ENCODE measurements at places on chromosomes 7 and 10.

DNA sequence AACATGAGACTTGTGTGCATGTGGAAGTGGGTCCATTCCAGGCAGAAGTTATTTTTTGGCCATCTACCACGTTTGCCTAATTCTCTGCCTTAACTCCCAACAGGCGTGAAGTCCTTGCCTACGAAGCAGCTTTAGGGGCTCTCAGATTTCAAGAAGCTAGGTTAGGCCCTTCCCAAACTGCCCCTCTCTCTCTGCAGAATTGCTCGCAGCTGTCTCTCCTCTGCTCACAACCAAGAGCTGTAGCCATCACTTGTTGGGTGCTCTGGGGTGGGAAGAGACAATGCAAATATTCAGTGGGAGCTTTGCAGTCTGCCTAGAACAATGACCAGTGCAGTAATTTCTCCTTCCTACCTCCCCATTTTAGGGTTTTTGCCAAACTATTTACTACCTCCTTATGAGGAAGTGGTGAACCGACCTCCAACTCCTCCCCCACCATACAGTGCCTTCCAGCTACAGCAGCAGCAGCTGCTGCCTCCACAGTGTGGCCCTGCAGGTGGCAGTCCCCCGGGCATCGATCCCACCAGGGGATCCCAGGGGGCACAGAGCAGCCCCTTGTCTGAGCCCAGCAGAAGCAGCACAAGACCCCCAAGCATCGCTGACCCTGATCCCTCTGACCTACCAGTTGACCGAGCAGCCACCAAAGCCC lies 24.9 kb downstream of the CYP17A1 start:
- no peak overlapping the region for H3K4me3 ChIP-seq
- H3K27me3 ChIP-seq, result no peaks in the 10 kb centered on the region
- no peak for DNase-seq

DNA sequence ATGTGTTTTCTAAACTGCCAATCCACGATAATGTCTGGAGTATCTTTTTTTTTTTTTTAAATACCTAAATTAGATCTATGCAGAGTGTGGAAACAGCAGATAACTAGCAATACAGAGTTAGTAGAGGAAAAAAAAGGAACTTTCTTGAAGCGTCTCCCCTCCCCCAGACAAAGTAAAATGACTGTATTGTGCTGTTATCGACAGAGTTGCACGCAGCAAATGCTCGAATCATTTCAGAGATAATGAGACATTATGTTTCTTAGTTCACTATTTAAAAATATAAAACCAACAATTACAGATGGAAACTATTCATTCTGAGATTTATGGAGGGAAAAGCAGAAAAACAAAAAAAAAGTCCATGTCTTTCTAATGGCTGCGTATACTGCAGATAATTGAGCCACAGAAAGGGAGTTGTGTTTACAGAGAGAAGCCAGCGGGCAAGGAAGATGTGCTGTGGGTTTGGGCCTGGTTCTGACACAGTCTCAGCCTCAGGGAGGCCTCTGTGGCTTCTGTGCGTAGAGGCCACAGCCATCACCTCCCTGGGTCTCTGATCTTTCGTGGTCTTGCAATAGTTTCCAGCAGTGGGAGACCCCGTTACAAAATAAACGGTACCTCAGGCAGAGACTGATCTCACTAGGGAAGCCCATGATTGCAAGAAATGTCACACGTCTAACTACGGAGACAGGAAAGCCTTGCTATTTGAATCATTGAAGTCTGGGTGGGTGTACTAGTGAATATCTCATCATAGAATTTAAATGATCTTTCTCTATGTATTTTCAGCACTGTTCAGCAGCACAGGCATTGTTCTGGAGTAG lies 19.1 kb upstream of the KLF6 start:
- H3K27me3 ChIP-seq, result no peaks in the 10 kb centered on the region
- H3K36me3 ChIP-seq, result no peaks in the 10 kb centered on the region
- DNase-seq, result peak; percentile 33

DNA sequence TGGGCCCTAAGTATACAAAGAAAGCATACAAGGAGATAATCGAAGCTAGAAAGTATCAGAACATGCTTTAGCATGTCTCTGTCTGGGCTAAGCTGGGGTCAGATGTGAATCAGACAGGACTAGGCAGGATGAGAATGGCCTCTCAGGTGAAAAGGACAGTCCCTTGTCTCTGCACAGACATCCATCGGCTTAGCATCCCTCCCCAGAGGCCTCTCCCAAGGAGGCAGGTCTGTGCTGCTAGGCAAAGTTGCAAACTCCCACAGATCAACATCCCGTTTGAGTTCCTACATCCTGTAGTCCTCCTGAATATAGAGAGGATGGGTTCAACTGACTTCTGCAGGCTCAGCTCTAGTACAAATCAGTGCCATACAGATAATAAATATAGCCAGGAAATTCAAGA lies 24.5 kb downstream of the CHST15 start:
- H3K27ac ChIP-seq, result no peak overlapping the region
- H3K36me3 ChIP-seq, result no peaks in the 10 kb centered on the region
- H3K4me1 ChIP-seq, result no peaks in the 10 kb centered on the region
- peaks cover 50% of the 10 kb centered on the region for H3K27me3 ChIP-seq
- no peak for DNase-seq

GRCh38 chr10:48453451-48454301 lies 147.2 kb downstream of the MAPK8 start:
- H3K4me1 ChIP-seq, result peaks cover 66% of the 10 kb centered on the region
- peaks cover 69% of the 10 kb centered on the region for H3K36me3 ChIP-seq
- no peak overlapping the region for H3K4me3 ChIP-seq
- no peak for DNase-seq
- H3K27ac ChIP-seq, result peak overlapping the region; percentile 9
- H3K27me3 ChIP-seq, result no peaks in the 10 kb centered on the region

GRCh38 chr10:58243269-58243668 lies 24.4 kb downstream of the IPMK start:
- DNase-seq, result no peak
- no peak overlapping the region for H3K4me3 ChIP-seq
- peaks cover 4% of the 10 kb centered on the region for H3K4me1 ChIP-seq
- H3K27ac ChIP-seq, result no peak overlapping the region
- no peaks in the 10 kb centered on the region for H3K36me3 ChIP-seq

DNA sequence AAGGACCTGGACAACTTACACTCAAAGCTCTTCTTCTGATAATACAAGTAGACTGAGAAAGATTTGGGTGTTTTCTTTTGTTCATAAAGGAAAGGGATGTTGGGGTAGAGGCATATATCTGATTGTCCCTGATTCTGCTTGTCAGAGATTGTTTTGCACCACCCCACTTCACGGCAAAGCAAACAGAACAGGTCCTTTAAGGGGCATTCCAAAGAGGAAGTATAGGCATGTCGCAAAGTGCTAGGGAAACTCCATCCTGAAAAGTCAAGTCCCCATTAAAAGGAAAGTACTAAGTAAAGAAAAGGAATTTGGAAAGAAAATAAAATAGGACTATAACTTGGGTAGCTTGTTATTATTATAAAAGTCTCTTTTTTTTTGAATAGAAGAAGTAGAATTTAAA lies 233.0 kb downstream of the DNAJB9 start:
- DNase-seq, result no peak
- no peak overlapping the region for H3K27ac ChIP-seq
- H3K4me1 ChIP-seq, result no peaks in the 10 kb centered on the region
- H3K36me3 ChIP-seq, result no peaks in the 10 kb centered on the region
- H3K27me3 ChIP-seq, result no peaks in the 10 kb centered on the region
- no peak overlapping the region for H3K4me3 ChIP-seq

- peaks cover 43% of the 10 kb centered on the region for H3K27me3 ChIP-seq
- no peak for DNase-seq
- H3K4me3 ChIP-seq, result no peak overlapping the region
- no peaks in the 10 kb centered on the region for H3K36me3 ChIP-seq
- peaks cover 15% of the 10 kb centered on the region for H3K4me1 ChIP-seq
Observed at GRCh38 chr10:80540981-80541750, 3.5 kb downstream of the SH2D4B start.

- DNase-seq, result no peak
- peaks cover 38% of the 10 kb centered on the region for H3K36me3 ChIP-seq
- H3K27ac ChIP-seq, result no peak overlapping the region
Observed at GRCh38 chr7:45028920-45029344, 28.9 kb downstream of the CCM2 start.

DNA sequence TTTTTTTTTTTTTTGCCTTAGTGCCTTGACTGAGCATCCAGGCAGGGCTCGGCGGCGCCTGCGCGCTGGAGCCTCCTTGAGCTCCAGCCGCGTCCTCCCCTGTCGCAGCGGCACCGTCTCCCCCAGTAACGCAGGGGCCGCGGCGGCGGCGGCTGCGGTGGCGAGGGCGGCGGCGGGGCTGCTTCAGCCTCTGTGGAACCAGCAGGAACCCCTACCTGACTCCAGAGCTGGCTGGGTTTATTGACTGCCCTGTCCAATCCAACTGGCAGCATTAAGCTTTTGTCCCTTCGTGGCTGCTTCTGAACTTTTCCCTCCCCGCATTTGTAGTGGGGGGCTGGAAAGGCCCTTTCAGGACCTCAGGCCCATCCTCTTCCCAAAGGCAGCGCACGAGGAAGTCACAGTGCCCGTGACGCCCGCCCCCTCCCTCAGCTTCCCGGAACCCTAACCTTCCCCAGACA lies at the start of gene GPR85:
TSS of gene GPR85 (minus strand) at position 397 of the 458 bp plus-strand sequence. CDS start 2,106 bp downstream, outside the sequence.
- DNase-seq, result peak; percentile 80
- peak within 1 kb of the TSS; percentile 64 for H3K27ac ChIP-seq
- H3K4me1 ChIP-seq, result peaks cover 33% of the 10 kb centered on the region
- H3K4me3 ChIP-seq, result peak within 1 kb of the TSS; percentile 49

GRCh38 chr7:69609541-69610373 lies 11.5 kb downstream of the AUTS2 start:
- H3K27ac ChIP-seq, result no peak overlapping the region
- H3K36me3 ChIP-seq, result no peaks in the 10 kb centered on the region
- H3K4me3 ChIP-seq, result no peak overlapping the region
- no peaks in the 10 kb centered on the region for H3K27me3 ChIP-seq
- DNase-seq, result no peak

GRCh38 chr10:79316671-79317431 lies 30.4 kb upstream of the PPIF start:
- peaks cover 25% of the 10 kb centered on the region for H3K4me1 ChIP-seq
- no peaks in the 10 kb centered on the region for H3K27me3 ChIP-seq
- no peak overlapping the region for H3K27ac ChIP-seq
- no peak overlapping the region for H3K4me3 ChIP-seq
- DNase-seq, result no peak

- peak overlapping the region; percentile 98 for H3K27ac ChIP-seq
- H3K4me1 ChIP-seq, result peaks cover 87% of the 10 kb centered on the region
- H3K27me3 ChIP-seq, result no peaks in the 10 kb centered on the region
- H3K4me3 ChIP-seq, result peak overlapping the region; percentile 78
- no peaks in the 10 kb centered on the region for H3K36me3 ChIP-seq
Observed at GRCh38 chr7:5425507-5426225, 2.0 kb upstream of the TNRC18 start.

DNA sequence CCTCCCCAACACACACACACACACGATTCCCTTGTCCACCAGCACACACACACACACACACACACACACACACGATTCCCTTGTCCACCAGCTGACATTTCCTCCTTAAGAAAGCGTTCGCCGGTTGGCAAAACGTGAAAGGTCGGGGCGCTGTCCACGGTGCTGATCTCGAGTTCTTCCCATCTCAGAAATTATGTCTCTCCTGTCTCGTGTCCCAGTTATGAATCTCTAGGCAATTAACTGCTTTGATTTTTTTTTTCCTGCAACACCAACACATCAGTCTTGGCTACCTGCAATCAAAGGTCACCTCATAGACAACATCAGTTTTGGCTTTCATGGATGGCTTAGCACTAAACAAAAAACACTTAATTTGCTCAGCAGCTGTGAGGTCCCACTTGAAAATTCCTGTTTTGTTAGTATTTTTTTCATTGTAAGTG lies 1.9 kb downstream of the INA start:
- no peak overlapping the region for H3K27ac ChIP-seq
- H3K4me3 ChIP-seq, result no peak overlapping the region
- peaks cover 3% of the 10 kb centered on the region for H3K4me1 ChIP-seq
- H3K36me3 ChIP-seq, result no peaks in the 10 kb centered on the region
- peak; percentile 32 for DNase-seq

DNA sequence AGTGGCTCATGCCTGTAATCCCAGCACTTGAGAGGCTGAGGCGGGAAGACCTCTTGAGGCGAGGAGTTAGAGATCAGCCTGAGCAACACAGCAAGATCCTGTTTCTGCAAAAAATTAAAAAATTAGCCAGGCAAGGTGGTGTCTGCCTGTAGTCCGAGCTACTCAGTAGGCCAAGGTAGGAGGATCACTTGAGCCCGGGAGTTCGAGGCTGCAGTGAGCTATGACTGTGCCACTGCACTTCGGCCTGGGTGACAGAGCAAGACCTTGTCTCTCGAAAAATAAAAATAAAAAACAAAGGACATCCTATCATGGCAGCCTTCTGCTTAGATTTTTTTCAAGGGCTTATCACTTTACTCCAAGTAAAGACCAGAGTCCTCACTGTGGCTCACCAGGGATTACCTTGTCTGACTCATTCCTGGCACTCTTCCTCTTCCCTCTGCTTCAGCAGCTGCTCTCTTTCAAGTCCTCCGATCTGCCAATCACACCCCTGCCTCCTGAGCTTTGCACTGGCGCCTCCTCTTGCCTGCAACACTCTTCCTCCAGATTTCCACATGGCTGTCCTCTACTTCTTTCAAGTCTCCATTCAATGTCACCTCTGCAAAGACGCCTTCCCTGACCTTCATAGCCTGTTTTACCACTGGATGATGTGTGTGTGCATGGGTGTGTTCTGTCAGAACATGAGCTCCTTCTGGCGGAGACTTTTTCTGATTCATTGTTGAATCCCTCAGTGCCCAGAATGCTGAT lies 7.7 kb downstream of the PRTFDC1 start:
- DNase-seq, result peak; percentile 73
- no peaks in the 10 kb centered on the region for H3K36me3 ChIP-seq
- H3K27me3 ChIP-seq, result no peaks in the 10 kb centered on the region
- H3K4me3 ChIP-seq, result no peak overlapping the region
- H3K27ac ChIP-seq, result peak overlapping the region; percentile 44

- no peak overlapping the region for H3K27ac ChIP-seq
- DNase-seq, result no peak
- no peaks in the 10 kb centered on the region for H3K27me3 ChIP-seq
- no peak overlapping the region for H3K4me3 ChIP-seq
- H3K36me3 ChIP-seq, result no peaks in the 10 kb centered on the region
- H3K4me1 ChIP-seq, result no peaks in the 10 kb centered on the region
Observed at GRCh38 chr10:90224791-90225566, 523.6 kb downstream of the KIF20B start.

DNA sequence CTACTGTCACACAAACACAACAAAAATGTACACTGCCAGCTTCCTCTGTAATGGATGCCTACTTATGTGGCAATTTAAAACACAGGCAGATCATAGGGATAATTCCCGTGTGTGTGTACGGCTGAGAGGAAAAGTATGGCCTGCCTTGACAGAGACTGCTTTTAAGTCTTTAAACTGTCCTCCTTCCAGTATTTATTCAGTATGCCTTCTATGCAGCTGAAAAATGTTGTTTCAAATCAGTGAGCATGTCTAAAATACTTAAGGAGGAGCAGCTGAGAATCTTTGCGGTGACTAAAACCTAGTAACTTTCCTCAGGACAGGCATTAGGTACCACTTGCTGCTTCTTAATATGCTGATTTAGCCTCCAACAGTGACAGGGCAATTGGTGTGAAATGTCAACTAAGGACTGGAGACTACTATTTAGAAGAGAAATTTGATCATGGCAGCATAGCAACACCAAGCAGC lies 126.3 kb downstream of the CACNA2D1 start:
- no peaks in the 10 kb centered on the region for H3K36me3 ChIP-seq
- no peak overlapping the region for H3K4me3 ChIP-seq

- H3K36me3 ChIP-seq, result no peaks in the 10 kb centered on the region
- peaks cover 15% of the 10 kb centered on the region for H3K27me3 ChIP-seq
- H3K4me3 ChIP-seq, result no peak overlapping the region
- no peaks in the 10 kb centered on the region for H3K4me1 ChIP-seq
- no peak overlapping the region for H3K27ac ChIP-seq
Observed at GRCh38 chr7:134954197-134955082, 31.9 kb upstream of the AGBL3 start.

- no peaks in the 10 kb centered on the region for H3K36me3 ChIP-seq
- DNase-seq, result no peak
- no peak overlapping the region for H3K4me3 ChIP-seq
- no peaks in the 10 kb centered on the region for H3K4me1 ChIP-seq
- H3K27me3 ChIP-seq, result no peaks in the 10 kb centered on the region
Observed at GRCh38 chr7:70303309-70303708, 705.0 kb downstream of the AUTS2 start.
